Esophagus squamous epithelium (tissue), 5 donors: ENCODE measurements at places on chromosomes 5 and 9. TPM values are rescaled to one million over a fixed set of nuclear protein-coding genes. Genes with fewer than 3 reads are reported as not detected.

GRCh38 chr9:111622626-111623025, 8.5 kb upstream of the DNAJC25 start:
- no peak overlapping the region for H3K4me3 ChIP-seq
- no peaks in the 10 kb centered on the region for H3K27me3 ChIP-seq
- peaks cover 5% of the 10 kb centered on the region for H3K4me1 ChIP-seq

- no peak for DNase-seq
- H3K27ac ChIP-seq = no peak overlapping the region
- H3K4me1 ChIP-seq = no peaks in the 10 kb centered on the region
- no peak overlapping the region for H3K4me3 ChIP-seq
- H3K36me3 ChIP-seq = no peaks in the 10 kb centered on the region
Observed at GRCh38 chr5:81898403-81898802, 73.4 kb upstream of the ATG10 start.

DNA sequence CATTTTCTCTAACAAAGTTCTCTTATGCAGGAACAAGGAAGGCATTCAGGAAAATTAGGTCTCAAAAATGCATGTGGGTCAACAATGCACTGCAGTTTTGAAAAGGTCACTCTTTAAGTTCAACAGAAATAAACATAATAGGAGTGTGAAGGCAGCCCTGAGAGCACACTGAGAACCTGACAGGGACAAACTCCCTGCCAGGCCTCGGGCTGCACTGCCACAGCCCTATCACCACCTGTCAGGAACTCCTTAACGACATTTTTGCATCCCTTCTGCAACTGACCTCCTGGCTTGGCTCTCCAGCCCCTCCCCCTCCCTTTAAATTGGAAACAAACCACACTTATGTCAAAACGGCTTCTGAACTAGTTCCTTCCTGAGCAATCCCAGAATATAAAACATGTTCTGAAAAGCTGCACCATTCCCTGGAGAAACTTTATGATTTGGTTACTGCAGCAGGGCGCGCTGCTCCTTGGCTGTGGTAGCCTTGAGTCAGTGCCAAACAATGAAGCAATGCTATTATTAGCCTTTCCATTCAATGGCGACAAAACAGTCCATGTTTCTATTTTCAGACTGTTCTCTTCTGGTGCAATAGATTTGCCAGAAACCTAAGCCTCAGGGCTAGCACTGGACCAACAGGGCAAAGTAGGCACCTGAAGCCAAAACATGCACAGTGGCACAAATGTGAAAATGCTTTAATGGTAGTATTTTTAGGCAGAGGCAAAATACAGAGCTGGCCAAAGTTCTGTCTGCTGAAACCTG, 160.1 kb upstream of the ZNF608 start:
- H3K27me3 ChIP-seq = no peaks in the 10 kb centered on the region
- peaks cover 21% of the 10 kb centered on the region for H3K4me1 ChIP-seq
- H3K4me3 ChIP-seq = no peak overlapping the region
- H3K36me3 ChIP-seq = no peaks in the 10 kb centered on the region
- peak overlapping the region; percentile 59 for H3K27ac ChIP-seq
- DNase-seq = no peak

- H3K36me3 ChIP-seq = no peaks in the 10 kb centered on the region
- H3K27me3 ChIP-seq = no peaks in the 10 kb centered on the region
- H3K27ac ChIP-seq = no peak overlapping the region
- H3K4me3 ChIP-seq = no peak overlapping the region
- no peak for DNase-seq
Observed at GRCh38 chr5:94702729-94703128, 84.3 kb downstream of the SLF1 start.

DNA sequence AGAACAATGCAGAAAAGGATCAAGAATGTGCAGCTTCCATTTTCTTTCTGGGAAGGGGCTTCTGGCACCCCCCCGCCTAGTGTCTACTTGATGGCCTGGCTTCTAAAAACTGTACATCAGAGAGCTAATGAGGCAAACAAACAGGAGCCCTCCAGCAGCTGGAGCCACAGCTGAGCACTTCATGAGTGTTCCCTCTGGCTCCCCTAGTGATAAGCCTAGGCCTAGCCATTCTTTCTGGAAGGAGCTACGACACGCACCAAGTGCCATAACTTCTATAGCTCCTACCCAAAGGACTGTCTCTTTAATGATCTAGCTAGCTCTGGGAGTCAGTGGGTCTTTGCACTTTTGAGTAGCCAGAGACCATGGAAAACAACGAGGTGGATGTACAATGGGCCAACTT, 66.1 kb downstream of the DNAH5 start:
- no peaks in the 10 kb centered on the region for H3K36me3 ChIP-seq
- no peak for DNase-seq
- no peak overlapping the region for H3K27ac ChIP-seq
- H3K4me1 ChIP-seq = no peaks in the 10 kb centered on the region

Gene AFAP1L1
- total RNA-seq = 6.3 TPM
